ENCODE measurements at places on chromosomes 1 and 21. TPM values are rescaled to one million over a fixed set of nuclear protein-coding genes. Genes with fewer than 3 reads are reported as not detected.

DNA sequence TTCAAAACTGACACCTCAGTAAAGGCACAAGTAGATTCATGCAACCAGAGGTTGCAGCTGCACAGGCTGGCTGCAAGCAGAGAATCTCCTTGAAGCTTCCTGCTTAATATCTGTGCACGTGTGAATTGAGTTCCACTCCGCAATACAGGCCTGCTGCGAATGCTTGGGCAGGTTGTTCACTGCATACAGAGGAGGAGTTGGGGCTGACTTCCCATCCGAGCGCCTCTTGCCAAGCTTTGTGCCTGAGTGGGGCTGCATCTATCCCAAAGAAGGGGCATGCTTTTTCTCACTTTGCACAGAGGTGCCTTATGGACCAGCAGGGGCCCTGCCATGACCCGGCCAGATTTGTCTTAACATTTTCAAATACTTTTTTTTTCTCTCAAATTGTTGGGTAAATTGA, 17.9 kb upstream of the PADI1 start:
- H3K4me1 ChIP-seq, result peaks cover 7% of the 10 kb centered on the region
- H3K4me3 ChIP-seq, result no peak overlapping the region
- DNase-seq, result no peak
- H3K36me3 ChIP-seq, result no peaks in the 10 kb centered on the region
- H3K27ac ChIP-seq, result no peak overlapping the region
- H3K27me3 ChIP-seq, result no peaks in the 10 kb centered on the region

The ITPKB gene
- 1.6 TPM for total RNA-seq

DNA sequence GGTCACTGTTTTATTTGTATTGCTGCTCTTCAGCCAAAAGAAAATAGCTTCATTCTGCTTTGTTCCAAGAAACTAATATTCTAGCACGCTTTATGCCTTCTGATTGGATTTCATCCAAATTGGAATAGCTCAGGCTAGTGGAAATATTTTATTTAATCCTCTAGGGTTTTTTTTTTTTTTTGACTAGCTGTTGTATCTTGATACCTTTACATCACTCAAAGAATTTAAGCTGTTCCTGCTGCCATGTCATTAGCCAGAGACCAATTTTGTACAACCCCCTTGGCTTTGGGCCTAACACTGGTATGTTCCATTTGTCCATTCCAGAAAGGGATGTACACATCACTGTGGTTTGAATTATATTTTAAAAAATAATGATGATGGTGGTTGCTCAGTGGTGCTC, 103.0 kb downstream of the DISC1 start:
- no peak for DNase-seq
- H3K27ac ChIP-seq, result no peak overlapping the region
- no peaks in the 10 kb centered on the region for H3K27me3 ChIP-seq

DNA sequence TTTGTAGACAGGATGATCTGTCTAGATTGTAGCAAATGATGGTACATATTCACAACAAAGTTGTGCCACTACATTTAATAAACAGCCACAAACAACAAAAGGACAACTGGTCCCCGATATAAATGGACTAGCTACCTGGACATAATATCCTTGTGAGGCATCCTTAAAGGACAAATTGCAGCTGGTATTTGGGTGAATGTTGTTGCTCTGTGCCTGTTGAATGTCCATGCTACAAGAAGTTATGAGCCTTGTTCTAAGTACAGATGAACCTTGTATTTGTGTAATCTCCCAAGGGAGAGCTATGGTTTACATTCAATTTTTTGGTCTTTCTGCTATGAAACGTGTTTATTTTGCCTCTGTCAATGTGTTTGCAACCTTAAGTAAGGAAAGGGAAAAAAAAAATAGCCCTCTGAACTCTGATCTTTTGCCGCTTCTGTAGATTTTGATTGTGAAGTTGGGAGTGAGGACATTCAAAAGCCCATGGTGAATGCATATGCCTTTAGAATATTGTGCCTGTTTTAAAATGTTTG, 26.5 kb downstream of the SFT2D2 start:
- no peak overlapping the region for H3K27ac ChIP-seq
- no peak overlapping the region for H3K4me3 ChIP-seq
- no peak for DNase-seq
- no peaks in the 10 kb centered on the region for H3K27me3 ChIP-seq
- no peaks in the 10 kb centered on the region for H3K36me3 ChIP-seq

DNA sequence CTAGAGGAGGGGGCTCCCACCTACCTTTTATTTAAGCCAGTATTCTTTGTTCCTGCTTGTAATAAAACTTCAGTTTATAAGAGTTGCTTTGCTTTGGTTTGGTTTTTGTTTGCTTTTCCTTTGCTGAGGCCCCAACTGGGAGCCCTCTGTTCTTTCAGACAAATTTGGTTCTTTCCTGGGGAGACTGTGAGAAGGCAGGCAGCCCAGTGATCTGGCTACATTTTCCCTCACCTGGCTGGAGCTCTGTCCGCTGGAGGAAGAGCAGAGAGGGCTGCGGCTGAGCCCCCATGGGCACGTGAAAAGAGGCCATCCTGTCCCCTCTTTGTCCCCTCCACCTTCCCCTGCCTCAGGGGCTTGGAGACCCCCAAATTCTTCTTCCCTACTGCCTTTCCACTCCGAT, 7.3 kb upstream of the SFN start:
- H3K4me1 ChIP-seq, result peaks cover 12% of the 10 kb centered on the region
- no peaks in the 10 kb centered on the region for H3K27me3 ChIP-seq
- H3K36me3 ChIP-seq, result no peaks in the 10 kb centered on the region
- H3K4me3 ChIP-seq, result no peak overlapping the region
- DNase-seq, result no peak

Data from neural progenitor cell (in vitro differentiated cells).